ENCODE measurements at places on chromosomes 12 and 14.

DNA sequence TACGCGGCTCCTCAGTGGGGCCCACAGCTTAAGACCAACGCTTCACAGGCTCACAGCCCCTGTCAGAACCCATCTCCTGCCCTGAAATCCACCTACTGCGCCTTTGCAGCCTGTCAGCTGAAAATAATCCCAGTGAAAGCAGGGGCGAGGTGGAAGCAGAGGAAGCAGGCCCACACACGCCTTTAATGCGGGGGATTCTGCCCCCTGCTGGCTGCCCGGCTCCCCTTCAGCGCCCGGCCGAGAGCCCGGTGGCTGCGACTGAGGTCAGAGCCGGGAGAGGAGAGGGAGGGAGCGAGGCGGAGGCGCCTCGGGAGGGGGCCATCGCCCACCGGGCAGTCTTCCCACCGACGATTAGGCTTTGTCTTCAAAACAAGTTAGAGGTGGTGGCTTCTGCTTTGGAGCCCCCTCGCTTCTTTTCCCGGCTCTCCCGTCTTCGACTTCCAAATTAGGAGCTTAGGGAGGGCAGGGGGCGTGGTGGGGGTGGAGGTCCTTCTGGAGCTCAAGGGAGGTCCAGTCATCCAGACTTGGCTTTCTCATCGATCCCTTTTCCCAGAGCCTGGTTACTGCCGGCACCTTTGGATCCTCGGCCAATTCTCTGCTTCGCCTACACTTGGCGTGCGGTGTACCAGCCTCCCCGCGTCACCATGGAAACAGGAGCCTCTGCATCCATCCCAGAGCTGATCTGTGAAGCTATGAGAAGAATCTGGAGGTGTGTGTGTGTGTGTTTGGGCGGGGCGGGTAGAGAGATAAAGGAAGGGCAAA, 25.2 kb upstream of the RND1 start:
- DNase-seq, result no peak

DNA sequence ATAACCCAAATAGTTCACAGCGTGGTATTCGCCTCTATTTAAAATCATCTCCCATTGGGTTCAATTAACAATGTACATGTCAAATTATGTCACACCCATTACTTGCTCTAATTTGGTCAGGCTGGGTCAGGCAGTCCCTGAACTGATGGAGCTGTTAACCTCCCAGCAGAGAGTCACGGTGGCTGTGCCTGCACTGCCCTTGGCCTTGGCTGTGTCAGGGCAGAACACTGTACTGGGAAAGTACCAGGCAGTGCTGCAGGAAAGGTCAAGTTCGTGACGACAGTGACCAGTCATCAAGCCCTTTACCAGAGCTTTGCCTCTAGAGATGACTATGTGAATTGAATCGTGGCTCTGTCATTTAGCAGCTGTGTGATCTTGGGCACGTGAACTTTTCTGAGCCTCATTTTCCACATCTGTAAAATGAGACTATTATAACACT, 100.0 kb downstream of the ARF6 start:
- no peak for DNase-seq

DNA sequence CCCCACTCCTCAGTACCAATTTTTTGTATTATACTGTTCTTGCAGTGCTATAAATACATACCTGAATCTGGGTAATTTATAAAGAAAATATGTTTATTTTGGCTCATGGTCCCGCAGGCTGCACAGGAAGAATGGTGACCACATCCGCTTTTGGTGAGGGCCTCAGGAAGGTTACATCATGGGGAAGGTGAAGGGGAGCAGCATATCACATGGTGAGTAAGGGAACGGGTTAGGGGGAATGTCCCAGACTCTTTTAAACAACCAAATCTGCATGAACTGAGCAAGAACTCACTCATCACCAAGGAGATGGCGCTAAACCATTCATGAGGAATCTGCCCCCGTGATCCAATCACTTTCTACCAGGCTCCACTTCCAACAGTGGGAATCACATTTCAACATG, 40.0 kb downstream of the OSBPL8 start:
- DNase-seq, result no peak

DNA sequence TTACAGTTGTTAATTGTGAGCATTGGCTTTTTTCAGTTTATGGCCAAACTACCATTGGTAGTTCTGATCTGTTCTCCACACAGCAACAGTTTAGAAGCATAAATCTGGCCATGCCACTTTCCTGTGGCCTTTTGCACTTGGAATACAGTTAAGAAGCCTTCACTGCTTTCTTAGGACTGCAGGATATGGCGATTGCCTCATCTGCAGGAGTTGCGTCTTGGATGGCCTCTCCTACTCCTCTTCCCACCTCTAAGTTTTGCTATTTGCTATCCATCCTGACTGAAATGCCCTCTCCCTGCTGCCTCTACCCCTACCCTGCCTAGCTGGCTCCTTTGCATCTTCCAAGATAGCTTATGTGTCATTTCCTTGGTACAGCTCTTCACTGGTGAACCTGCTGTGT, 12.8 kb upstream of the BMAL2 start:
- DNase-seq, result no peak

All from SK-N-MC (cell line).